ENCODE measurements at places on chromosomes 2 and 18.

DNA sequence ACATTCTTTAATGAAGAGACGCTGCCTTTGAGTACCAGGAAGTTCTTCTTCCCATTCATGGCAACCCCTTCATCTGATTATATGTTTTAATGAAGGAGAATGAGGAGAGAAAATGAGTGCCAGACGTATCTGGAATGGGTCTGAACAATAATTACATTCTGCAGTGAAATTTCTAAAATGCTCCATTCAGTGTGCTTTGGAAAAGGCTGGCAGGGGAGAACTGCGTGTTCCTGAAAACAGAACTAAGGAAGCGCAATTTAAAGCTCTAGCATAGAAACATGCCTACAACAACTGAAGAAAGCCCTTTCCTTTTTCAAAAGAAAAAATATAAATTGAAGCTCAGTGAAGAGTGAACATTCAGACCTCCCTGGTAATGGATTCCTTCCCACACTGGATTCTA lies 58.8 kb downstream of the BOD1L2 start:
- DNase-seq, result no peak

DNA sequence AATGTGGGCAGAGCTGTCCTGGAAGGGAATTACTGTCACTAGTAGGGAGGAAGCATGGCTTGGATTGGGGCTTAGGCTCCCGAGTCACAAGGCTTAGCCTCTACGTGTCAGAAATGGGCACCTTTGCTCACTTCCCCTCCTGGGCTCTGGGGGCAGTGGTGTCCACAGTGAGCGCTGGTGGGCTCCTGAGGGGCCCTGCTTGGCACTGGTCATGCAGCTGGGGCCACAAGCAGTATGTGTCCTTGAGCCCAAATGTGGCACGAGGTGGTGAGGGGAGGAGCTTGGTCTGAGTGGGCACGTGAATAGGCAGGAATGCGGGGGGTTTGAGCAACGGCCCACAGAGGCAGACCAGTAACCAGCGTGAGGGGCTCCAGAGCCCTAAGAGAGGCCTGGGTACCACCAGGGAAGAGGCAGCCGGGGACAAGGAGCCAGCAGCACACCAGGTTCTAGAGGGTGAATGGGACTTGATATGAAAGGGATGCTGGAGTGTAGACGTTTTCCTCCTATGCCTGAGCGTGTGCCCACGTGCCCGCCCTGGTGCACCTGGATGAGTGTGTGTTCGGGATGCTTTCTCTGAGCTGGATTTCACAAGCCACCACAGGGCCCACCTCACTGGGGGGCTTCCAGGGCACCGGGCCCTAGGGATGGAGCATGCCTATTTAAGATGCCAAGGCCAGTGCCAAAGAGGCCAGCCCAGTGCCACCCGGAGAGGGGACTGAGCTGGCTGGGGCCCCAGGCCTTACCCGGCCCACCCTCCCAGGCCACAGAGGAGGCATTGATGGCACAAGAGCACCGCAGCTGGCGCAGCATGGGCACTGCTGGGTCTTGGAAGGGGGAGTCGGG lies 22.8 kb upstream of the PTMA start:
- DNase-seq, result peak; percentile 34

DNA sequence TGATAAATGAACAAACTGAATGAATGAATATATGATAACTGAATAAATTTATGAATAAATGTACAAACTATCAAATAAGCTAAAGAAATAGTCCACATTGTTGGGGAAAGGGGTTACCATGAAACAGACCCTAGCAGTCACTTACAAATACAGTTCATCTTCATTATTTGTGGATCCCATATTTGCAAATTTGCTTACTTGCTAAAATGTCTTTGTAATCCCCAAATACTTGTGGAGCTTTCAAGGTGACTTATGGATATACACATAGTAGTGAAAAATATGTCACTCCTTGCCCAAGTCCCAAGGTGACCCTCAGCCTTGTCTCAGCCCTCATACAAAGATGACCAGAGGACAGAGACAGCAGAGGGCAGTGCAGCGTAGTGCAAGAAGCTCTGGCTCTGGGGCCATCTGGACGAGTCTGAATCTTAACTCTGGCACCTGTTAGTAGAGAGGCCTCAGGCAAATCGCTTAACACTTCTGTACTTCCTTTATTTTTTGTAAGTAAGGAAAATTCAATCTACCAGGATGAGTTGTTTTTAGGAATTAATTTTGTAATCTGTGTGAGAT lies 3.1 kb downstream of the PAIP2B start:
- peak; percentile 28 for DNase-seq

- no peak for DNase-seq
These were observed 196.4 kb downstream of the TNS1 start for GRCh38 chr2:217806482-217806765.

DNA sequence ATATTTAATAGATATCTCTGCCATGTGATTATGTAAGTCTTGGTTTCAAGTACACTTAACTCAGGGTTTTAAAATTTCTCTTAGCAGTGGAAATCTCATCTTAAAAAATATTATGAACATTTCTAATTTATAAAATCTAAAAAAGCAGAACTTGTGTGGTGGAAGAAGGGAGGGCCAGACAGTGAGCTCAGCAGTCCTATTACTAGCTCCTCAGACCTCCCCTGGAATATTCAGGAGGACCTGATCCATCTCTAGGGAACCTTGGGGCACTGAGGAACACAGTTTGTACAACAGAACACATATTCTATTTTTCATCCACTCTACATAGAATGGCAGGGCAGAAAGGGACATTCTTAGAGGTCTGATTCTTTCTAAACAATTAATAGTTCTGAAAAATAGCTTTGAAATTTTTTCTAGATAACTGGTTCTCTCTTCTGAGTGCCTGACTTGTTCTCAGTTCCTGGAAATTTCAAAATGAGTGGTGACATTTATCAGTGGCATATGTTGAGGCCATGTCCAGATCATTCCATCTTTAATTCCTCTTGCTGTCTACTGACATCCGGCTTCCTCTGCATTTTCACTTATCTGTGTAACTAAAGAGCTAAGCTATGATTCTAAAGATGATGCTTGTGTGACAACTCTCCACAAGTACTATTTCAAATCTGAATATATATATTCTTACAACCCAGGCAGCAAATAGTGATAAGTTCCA lies 8.2 kb upstream of the MAP4K4 start:
- DNase-seq, result no peak

DNA sequence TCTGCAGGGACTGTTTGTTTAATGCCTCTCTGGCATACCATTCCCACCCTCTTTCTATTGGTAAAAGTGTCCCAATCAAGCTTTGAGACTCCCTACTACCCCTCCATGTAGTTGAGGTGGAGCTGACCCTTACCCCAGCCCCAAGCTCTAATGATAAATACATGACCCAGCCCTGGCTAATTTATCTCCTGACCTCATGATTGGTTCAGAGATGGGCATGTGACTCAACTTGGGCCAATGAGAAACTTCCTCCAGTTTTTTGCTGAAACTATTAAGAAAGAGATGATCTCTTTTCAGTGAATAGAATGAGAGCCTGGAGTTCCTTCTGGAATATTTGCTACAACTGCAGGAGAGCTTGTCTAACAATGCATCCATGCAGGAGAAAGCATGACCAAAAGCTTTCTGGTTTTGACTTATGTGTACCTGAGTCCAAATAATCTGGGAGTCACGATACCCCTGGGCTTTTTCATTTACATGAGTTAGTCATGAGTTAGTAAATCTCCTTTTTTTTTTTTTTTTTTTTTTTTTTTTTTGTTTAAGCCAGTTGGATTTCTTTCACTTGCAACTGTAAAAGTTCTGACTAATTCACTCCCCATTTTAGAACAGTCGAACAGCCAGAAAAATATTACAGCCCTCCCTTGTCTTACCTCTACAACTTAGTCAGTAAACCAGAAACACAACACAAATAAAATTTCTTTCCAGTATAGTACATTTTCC lies 66.5 kb upstream of the TLK1 start:
- DNase-seq, result no peak

DNA sequence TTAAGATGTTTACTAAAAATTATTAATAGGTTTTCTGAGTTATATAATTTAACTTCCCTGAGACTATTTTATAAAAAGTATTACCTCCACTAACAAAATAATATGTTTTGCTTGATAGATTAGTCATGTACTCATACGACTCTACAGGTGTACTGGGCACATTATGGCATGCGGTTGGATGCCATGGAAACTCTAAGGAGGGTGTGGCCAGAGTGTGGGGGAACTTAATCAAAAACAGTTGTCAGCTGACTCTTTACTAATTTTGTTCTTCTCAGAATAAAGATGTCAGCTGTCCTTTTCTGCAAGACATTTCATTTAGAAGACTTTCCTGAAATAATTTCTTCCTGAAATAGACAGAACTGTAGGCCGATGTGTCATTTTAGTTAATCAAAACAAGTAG lies 228.3 kb upstream of the SIX3 start:
- DNase-seq, result no peak
